ENCODE measurements at places on chromosomes 7 and 10.
A peak's percentile ranks its signal among the peaks of the same experiment; 100 is the strongest.

DNA sequence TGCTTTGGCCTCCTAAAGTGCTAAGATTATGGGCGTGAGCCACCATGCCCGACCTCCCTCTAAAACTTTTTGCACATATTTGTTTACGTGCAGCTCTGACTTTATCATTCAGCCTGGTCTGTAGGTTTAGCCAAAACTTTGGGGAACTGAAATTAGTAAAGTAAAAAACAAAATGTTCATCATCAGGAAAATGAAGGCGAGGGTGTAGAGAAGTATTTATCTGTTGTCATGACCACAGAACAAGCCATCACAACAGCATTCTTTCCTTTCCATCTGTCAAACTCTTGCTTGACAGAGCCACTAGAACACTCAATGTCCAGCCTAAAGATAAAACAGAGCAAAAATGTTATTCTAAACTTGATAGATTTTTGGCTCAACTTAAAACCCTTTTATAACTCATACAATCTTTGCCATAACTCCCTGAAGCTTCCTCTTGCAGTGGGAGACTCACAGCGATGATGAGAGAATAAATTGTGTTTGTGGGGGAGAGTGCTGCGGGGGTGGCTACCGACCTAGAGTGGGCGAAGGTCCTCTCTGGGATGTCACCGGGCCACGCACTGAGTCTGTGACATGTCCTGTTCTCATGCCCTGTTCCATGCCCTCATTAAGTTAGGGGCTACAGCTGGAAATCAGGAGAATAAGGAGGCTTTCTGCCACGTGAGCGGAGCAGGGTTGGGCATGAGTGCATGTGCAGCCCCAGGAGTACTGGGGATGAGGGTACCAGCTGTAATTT is 58.6 kb upstream of the MKRN1 start:
- DNase-seq: no peak

DNA sequence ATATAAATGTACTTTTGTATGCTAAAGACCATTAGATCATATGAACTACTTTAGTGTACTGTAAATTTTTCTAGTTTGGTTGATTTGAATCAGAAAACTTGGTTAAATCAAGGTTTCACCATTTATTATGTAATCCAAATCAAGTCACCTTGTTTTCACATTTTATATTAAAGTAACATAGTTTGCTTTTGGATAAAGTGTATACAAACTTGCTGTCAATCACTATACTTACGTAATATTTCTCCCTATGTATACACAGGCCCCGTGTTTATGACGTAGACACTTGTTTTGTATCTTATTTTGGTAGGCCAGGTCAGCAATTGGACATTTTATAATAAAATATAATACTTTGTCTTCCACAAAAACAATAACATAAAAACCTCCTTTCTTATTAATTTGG is 32.2 kb downstream of the NAMPT start:
- DNase-seq: no peak

DNA sequence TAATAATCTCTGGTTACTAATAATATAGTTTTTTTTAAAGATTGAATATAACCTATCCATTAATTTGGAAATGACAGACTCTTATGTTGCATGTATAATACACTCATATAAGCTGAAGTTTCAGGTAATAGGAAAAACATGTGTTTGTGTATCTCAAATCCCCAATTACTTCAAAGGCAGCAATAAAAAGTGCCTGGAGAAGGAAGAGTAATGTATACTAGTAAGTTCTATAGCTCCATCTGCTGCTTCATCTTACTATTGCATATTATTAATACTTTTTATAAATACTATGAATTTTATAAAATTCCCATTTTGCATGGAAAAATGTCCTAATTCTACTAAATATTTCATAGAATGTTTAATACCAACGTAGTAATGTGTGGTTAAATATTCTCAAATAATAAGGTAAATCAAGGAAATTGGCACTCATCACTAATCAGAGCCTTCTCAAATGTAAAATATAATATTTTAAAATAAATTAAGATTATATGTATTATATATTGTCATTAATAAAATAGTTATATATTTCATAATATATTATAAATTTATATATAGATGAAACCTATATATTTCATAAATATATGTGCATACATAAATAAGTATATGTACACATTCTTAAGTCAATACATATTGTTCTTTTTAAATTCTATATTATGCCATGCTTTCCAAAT is 311.9 kb downstream of the HGF start:
- DNase-seq: no peak

- no peak for DNase-seq
Measured at GRCh38 chr7:67901808-67902480, 905.3 kb downstream of the TYW1 start.

- no peak for DNase-seq
Measured at GRCh38 chr10:62681211-62681940, 123.1 kb upstream of the ADO start.

- no peak for DNase-seq
Measured at GRCh38 chr7:13702251-13702650, 287.2 kb downstream of the ETV1 start.

DNA sequence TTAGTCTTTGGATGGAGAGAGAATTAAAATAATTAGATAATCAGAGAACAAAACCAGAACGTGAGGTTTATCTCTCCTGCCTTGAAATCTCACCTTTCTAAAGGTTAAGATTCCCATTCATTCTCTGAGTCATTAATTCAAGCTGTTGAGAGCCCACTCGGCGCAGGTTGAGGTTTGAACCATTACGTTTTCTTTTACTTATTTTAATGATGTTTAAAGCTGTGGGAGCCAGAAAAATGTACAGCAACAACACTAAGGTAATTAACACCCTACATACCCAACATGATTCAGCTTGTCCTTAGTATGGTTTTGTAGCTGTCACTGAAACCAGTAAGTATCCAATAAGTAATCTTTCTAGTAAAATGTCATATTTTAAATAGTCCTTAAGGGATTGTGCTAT is 153.0 kb upstream of the ANK3 start:
- no peak for DNase-seq

GRCh38 chr7:44222074-44222473 is 21.3 kb downstream of the YKT6 start:
- no peak for DNase-seq

DNA sequence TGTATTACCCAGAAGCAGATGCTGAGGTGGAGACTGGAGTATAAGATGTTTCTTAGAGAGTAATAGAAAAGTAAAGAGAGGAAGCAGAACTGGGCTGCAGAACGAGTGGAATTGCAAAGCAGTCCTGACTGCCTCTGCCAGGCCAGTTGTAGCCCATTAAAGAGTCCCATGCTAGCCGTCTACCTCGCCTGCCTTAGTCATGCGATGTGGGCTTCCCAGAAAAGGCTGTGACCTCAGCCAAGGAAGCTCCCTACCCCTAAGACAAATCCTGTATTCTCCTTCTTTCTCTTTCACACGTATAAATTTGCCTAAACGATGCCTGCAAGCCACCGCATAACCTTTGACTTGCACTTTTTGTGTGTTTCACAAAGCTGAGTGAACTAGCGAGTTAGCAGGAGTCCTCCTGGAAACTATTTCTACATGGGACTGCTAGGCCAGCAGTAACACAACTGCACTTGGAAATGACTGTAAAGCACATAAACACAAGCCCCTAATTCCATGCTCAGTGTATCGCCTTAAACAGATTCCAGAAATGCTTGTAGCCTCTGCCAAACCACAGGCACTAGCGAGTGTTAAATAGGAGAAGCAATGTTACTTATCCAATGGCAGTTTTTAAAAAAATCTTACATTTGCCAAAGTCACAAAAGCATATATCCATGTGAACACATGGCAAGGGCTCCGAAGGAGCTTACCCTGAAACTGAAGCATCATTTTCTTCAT is 47.4 kb upstream of the GNAI1 start:
- no peak for DNase-seq

- DNase-seq: no peak
Measured at GRCh38 chr10:15225511-15225910, 57.0 kb upstream of the NMT2 start.

- no peak for DNase-seq
Measured at GRCh38 chr7:158602041-158602440, 14.4 kb upstream of the PTPRN2 start.

GRCh38 chr7:125184801-125185200 is 255.2 kb upstream of the POT1 start:
- no peak for DNase-seq

DNA sequence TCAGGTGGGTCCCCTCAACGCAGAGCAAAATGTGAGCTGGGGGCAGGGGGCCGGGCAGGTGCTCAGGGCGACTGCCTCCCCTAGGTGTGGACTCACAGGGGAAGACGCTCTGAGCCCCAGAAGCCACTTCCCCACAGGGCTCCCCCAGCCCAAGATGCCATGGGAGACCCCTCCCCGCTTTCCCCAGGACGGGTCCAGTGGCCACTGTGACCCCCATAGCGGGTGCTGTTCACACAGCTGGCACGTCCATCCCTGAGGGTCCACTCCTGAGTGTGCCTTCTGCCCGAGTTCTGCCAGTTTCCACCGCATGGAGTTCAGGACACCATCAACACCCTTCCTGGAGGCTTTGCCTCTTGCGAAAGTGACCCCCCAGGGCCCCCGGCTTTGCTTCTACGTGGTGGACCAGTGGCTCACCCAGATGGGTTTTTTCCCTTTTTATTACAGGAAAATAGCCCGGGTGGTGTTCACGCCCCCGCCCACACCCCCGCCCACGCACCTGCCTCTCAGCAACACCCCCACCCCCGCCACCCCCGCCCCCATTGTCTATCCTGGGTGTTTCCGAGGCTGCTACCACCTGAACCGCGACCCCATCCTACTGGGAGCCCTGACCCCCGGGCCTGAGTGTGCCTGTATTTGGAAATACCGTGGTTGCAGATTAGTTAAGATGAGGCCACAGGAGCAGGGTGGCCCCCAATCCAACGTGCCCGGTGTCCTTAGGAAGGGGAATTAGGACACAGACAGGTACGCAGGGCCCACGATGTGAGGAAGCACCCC is 32.0 kb downstream of the ADAP1 start:
- no peak for DNase-seq

- DNase-seq: no peak
Measured at GRCh38 chr10:132446661-132447445, 49.9 kb downstream of the PWWP2B start.

- DNase-seq: no peak
Measured at GRCh38 chr10:9254353-9254752, 1199.9 kb downstream of the GATA3 start.

DNA sequence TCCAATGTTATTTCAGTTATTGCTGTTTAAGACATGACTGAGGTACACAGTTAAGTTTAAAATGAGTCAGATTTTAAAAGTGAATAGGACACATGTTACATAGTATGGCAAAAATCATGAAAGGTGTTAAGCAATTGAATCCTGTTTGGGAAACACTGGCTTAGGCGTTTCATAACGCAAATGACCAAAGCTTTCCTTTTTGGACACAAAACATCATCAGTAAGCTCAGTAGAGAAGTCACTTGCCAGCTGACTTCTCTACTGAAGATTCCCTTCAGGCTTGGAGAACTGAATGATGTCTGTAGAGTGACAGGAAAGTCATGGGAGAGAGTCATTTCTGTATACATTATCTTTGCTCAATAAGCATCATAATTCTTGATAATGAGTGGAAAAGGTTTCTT is 64.4 kb upstream of the RSBN1L start:
- no peak for DNase-seq

- no peak for DNase-seq
Measured at GRCh38 chr7:121402701-121403100, 6.6 kb upstream of the FAM3C start.

GRCh38 chr7:2519119-2519930 is at the start of gene LFNG:
TSS of gene LFNG (plus strand) at chr7:2519774. CDS start at chr7:2519862, 88 bp downstream.
- DNase-seq: peak; percentile 76

GRCh38 chr7:32163896-32164295 is 93.7 kb upstream of the PDE1C start:
- DNase-seq: no peak

DNA sequence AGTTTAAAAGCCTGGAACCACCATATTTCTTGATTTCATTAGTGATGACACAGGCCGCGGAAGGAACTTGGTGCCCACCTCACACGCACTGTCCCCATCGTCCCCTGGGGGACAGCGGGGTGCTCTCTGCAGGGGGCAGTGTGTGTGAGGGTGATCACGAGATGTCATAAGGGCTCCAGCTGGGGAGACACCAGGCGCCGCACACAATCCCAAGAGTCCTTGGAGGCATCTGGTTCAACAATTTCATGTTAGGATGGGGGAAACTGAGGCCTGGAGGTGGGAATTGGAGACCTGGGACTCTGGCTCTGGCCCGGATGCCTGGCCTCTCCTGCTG is 66.4 kb downstream of the ELFN1 start:
- no peak for DNase-seq

GRCh38 chr10:54484186-54484585 is 316.8 kb downstream of the PCDH15 start:
- no peak for DNase-seq

GRCh38 chr10:31756729-31757110 is 171.9 kb downstream of the ARHGAP12 start:
- DNase-seq: no peak

DNA sequence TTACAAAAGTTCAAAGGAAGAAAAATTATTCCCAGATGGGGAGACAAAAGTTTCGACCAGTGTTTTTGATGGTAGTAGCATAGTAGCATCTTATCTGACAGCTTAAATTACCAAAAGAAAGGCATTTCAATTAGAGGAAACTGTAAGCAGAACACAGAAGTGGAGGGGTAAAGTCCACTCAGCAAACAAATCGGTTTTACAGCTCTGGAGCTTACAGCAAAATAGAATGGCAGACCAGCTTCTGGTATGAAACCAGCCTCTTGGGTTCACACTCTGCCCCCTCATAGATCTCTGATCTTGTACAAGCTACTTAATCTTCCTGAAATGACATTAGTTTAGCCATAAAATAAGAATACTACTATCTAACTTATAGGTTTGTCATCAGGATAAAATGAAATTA is 118.6 kb downstream of the RNF32 start:
- no peak for DNase-seq

DNA sequence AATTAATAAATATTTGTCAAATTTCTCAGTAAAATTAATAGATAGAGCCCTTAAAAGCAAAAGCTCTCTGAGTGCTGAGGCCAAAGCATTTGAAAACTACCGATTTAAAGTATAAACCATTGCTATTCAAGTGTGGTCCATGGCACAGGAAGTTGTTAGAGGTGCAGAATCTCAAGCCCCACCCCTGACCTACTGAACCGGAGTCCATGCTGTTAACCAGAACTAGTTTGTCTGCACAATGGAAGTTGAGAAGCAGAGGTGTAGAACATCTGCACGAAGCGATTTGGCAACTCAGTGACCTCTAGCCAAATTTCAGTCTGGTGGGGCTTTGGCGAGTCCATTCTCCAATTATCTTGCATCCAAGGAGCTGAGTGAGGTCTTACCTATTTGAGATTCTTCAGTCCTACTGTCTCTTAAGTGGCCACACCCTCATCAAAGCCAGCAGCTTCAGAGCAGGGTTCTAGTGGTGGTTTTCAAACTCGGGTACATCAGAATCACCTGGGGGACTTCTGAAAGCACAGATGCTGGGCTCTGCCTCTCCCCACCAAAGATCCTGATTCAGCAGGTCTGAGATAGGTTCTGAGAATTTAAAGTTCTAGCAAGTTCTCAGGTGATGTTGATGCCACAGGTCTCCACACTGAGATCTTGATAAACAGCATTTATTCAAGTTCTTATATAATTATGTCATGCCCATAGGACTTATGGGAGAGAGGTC is 96.8 kb upstream of the SAMD8 start:
- no peak for DNase-seq

- no peak for DNase-seq
Measured at GRCh38 chr10:77304192-77304591, 333.4 kb downstream of the KCNMA1 start.
